CD4-positive, alpha-beta memory T cell (primary cell): ENCODE measurements at places on chromosomes 4 and X. TPM values are rescaled to one million over a fixed set of nuclear protein-coding genes. Genes with fewer than 3 reads are reported as not detected.

The SAP30 gene
- total RNA-seq = 5.6 TPM

The HMGN5 gene
- 2.7 TPM for total RNA-seq

- no peak for DNase-seq
Measured at GRCh38 chr4:186920483-186920882, 196.8 kb upstream of the FAT1 start.

The SMIM31 gene
- not detected for total RNA-seq

The ADGRL3 gene
- total RNA-seq = not detected

The MAGEB10 gene
- not detected for total RNA-seq

The IBSP gene
- total RNA-seq = not detected

The RNF128 gene
- total RNA-seq = not detected

The BMP15 gene
- not detected for total RNA-seq

DNA sequence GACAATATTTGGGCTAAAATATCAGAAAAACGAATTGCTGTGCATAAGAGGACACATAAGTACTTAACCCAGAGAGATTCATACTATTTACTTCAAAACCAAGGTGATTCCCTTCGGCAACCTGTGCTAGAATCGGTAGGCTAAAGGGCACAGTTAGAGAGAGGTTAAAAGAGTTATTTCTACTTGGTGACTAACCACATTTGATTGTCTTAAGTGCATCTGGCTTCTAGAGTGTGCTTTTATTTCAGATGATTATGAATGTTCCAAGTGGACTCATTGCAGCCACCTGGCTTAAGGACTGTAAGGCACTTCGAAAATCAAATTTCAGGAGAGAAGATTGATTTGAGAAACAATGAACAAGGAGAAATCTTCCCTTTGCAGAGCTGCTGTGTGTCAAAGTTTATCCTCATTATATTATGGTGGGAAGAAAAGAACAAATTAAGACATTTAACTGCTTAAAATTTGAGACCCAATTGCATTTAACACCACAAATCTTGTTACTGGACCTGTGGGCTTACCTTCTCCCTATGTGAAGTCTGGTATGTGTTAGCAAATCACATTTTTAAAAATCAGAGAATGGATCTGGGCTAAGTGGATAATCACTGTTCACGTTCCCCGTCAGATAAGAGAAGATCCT is 34.0 kb downstream of the PHOX2B start:
- DNase-seq = no peak

The BST1 gene
- 0.75 TPM for total RNA-seq

DNA sequence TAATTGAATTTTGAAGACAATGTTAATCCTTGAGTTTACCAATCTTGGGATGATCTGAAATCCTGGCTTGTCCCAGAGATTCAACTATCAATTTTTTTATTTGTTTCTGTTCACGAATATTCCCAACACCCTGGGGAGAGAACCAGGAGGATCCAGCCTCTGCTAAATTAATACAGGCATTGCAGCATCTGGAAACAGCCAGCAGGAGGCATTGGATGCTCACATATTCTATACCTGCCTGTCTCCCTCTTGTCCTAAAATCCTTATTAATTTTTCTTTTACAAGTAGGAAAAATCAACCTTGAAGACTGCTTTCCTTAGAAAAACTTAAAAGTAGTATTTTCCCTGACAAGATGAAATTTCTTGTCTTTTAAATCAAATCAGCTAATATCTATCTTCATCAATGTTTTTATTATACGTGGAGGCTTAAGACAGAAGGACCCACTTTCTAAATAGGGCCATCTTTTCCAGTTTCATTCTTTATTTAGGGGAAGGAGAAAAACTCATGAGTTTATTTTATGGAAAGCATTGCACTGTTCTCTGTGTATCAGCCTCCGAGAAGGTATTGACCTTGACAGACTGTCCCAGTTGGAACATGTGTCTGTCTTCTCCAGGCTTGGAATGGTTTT is 102.4 kb downstream of the CLNK start:
- DNase-seq = peak; percentile 11

DNA sequence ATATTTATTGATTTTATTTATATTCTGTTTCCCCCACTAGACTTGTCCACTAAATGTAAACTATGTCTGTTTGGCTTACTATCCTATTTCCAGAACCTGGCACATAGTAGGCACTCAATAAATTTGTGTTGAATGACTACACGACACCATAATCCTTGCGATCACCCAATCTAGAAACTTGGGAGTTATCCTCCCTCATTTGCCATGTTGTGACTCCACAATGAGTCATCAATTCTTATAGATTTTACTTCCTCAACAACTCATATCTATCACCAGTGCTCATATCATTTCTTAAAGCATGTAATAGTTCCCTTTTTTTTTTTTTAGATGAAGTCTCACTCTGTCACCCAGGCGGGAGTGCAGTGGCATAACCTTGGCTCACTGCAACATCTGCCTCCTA is 39.9 kb upstream of the VAMP7 start:
- no peak for DNase-seq

DNA sequence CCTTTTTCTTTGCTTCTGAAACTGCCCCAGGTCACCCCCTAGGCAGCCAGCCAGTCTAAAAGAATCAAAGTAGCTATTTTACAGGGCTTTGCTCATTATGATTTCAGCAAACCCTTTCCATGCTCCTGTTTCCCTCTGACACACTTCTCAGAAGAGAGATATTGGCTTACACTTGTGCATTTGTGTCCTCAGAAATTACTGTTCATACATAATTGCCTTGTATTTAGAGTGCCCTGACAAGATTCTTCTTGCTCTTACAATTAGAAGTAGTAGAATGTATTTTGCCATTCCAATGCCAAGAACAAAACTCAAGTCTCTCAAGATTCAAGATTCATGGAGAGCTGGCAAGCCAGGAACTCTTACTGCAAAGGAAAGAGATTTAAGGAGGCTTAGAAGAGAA is 531.0 kb upstream of the ZFP42 start:
- no peak for DNase-seq

The LCORL gene
- 14.5 TPM for total RNA-seq

The APLN gene
- total RNA-seq = not detected

GRCh38 chrX:29488919-29489318 is 726.4 kb upstream of the MAGEB2 start:
- DNase-seq = no peak

- DNase-seq = peak; percentile 14
Measured at GRCh38 chrX:134764202-134764785, 106.0 kb upstream of the PLAC1 start.

DNA sequence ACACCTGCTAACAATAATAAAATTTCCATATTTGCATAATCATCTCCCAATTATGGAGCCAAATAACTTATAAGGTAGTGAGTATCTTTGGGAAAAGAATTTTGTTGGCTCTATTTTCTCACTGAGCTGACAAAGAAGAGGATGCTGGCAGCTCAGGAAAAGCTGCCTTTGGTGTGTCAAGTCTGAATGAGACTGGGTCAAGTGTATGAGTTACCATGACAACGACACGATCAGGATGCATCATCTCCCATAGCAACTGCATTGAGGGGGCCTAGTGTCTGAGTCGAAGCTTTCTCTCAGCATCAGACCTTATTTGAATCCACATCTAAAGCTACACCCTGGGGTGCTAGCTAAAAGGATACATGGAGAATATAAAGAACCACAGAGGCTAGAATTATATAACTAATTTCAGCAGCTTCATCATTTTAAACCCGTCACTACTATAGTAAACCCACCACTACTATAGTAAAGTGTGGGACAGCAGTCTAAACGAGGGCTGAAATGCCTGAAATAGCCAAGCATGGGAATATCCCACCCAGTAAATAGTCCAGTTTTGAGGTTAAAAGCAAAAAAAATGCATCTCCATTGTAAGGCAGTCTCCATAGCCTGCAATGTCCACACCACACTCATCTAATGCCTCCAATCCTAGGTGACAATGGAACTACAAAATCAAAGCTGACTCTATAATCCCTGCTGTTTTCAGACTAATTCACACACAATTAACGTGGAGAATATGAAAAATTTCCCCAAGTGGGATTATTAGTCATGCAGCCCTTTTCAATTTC is 16.0 kb downstream of the GSPT2 start:
- DNase-seq = no peak

GRCh38 chr4:77710059-77710458 is 104.4 kb downstream of the CXCL13 start:
- no peak for DNase-seq

GRCh38 chr4:80393246-80393969 is 57.9 kb downstream of the CFAP299 start:
- no peak for DNase-seq

- DNase-seq = no peak
Measured at GRCh38 chr4:141467225-141467624, 169.2 kb upstream of the IL15 start.
